Activated effector memory CD4-positive, alpha-beta T cell treated with Interleukin-2 at 50 U/mL for 16 hours (primary cell): ENCODE measurements at places on chromosomes 7 and 10.

DNA sequence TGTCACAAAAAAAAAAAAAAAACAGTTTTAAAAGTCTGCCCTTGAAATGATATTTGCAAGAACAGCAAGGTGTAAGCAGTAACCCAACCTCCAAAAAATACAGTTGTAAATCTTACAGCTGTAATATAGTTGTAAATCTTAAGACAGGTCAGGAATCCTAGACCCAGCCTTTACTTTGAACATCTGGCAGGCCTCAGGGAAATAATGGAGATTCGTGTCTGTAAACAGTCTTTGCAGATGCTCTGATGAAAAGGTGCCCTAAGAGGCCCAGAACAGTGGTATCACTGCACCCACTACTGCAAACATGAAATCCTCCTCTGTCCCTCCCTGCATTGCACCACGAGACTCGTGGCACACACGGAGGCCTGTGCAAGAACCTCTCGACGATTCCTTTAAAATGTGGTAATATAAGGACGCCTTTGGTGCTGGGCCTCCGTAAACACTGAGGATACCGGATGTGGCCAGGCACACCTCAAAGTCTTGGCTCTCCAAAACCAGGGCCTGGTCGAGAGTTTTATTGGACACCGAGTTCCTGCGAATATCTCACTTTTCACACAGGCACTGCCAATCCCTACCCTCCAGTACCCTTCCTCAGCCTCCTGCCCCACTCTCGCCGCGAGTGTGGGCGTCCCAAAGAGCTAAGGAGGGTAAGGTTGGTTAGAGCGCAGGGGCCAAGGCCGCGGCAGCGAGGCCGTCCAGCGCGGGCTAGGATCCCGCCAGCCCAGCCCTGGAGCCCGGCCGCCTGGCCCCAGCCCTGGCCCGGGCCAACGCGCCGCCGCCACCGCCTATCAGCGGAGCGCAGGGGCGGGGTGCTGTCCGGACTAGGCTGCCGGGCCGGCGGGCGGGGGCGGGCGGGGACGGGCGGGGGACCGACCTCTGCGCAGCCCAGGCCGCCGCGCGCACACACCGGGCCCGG, at the start of gene REEP3:
Gene REEP3, plus strand, starts transcription at position 902 of the 916 bp plus-strand sequence. CDS start 145 bp downstream, outside the sequence.
- peak; percentile 43 for DNase-seq

- DNase-seq = no peak
Measured at GRCh38 chr7:19674266-19674960, 34.4 kb downstream of the POLR1F start.

- DNase-seq = no peak
Measured at GRCh38 chr10:34690383-34691049, 124.6 kb downstream of the PARD3 start.

GRCh38 chr7:2497500-2498336, 21.5 kb upstream of the GRIFIN start:
- no peak for DNase-seq

GRCh38 chr10:101301111-101301731, 52.7 kb upstream of the BTRC start:
- peak; percentile 10 for DNase-seq

DNA sequence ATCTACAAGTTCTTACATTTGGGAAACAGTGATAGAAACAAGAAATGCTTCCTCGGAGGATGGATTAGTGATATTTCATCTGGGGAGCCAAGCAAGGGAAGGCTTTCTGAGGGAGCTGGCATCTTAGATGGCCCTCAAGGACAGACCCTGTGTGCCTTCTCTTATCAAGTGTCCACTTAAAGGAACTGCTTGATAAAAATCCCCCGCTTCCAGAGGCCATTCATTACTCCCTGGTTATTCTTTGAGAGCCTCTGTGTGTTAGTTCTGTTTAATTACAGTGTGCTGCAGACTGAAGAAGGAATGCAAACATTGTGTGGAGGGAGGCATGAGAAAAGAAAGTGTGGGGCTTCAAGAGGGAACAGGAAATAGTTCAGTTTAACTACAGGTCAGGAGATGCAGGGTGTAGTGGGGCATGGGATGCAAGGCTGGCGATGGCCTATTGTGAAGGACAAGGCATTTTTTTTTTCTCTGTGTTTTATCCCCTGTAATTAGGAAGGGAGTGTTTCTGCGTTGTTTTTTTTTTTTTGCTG, 145.4 kb downstream of the SNX10 start:
- no peak for DNase-seq

- no peak for DNase-seq
Measured at GRCh38 chr7:514651-515598, 4.7 kb downstream of the PDGFA start.

- DNase-seq = no peak
Measured at GRCh38 chr10:113788604-113789083, 37.2 kb downstream of the PLEKHS1 start.
